ENCODE measurements at places on chromosomes 11 and 22. TPM values are rescaled to one million over a fixed set of nuclear protein-coding genes. Genes with fewer than 3 reads are reported as not detected.

TMA7B gene
- polyA plus RNA-seq = not detected

DNA sequence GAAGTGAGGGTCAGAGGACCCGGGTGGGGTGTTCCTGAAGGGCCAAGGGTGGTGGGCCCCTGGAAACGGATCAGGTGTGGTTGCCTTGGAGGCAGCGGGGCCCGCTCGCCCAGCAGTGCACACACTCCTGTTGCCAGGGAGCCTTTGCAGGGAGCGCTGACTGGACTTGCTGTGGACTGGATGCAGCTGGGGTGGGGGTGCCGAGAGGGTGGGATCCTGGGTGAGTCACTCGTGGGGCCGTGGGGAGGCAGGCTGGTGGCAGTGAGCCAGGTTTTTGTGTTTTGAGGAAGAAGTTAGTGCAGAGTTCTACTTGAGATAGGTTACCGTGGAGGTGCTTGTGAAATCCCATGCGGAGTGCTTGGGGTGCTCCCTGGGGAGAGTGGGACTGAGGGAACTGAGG is 1.3 kb downstream of the MRPL23 start:
- no peak for DNase-seq

DNA sequence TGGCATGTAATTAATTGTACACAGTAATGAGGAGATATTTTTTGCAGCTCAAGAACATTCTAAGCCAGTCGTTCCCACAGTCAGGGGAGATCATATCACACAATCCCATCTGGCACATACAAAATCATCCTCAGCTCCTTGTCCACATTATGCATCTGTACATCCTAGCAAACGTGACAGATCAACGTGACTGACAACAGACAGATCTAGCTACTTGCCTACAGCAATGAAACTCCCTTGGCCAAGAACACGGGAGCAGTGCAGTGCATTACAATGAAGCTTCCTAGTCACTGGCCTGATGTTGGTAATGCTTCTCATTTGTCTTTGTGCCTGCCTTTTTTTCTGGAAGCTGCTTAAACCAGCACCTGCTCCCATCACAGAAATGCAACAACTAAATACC is 24.5 kb upstream of the GUCY1A2 start:
- peak; percentile 2 for DNase-seq

FIBIN gene
- 42.2 TPM for polyA plus RNA-seq
